NCI-H187 treated with DMSO at 0.1 percent for 48 hours (cell line): ENCODE measurements at places on chromosomes 1 and 21.

GRCh38 chr1:195597891-195598290 lies 1010.3 kb downstream of the KCNT2 start:
- no peak for DNase-seq

GRCh38 chr1:29825274-29825940 lies 589.1 kb downstream of the PTPRU start:
- no peak for DNase-seq

- no peak for DNase-seq
Measured at GRCh38 chr1:32981003-32981901, 16.6 kb upstream of the RNF19B start.

GRCh38 chr1:77498918-77499317 lies 183.5 kb downstream of the ZZZ3 start:
- no peak for DNase-seq

DNA sequence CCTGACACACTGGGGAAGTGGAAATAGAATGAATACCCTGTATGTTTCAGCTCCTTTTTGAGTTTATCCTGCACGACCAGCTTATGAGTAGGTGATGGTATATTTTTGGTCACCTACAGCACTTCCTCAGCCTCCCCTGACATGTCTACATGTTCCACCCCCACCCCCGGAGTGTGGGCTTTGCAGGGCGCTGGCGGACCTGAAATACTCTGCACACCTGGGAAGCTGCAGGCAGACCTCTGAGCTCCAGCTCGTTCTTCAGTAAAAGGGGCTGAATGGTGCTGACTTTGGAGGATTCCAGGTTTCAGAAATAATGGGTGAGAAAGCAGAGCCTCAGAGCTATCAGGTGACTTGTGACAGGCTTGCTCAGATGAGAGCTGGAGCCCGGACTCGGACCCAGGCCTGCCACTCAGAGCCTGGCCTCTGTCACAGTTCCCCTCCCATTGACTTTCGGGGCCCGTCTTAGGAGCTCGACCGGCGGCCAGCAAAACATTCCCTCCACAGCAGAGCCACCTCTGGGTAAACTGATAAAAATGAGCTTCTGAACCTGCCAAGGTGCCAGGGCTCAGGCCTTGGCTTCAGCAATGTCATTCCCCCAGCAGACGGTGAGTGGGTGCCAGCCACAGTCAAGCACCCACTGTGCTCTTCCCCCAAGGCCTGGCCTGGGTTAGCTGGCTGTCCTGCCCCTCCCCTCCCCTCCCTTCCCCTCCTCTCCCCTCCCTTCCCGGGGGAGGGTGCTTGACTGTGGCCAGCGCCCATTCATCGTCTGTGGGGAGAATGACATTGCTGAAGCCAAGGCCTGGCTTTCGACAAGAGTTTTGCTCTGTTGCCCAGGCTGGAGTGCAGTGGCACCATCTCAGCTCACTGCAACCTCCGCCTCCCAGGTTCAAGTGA lies 30.1 kb downstream of the DOP1B start:
- DNase-seq = no peak

DNA sequence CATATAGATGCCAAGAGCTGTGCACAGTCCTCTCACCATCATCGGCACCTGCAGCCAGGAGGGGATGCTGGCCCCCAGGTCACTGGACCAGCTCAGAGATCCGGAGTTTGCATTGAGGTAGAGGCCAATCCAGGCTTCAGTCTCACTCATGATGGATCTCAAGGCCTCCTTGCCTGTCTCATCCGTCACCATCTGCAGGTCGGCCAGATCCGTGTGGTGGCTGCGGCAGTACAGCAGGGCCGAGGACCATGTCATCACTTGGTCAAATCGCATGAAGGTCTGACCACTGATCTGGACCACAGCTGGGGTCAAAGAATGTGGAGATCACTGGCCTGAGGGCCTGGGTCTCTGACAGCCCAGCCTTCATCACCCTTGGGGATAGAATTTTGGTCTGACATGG lies 6.6 kb downstream of the CLEC20A start:
- no peak for DNase-seq

DNA sequence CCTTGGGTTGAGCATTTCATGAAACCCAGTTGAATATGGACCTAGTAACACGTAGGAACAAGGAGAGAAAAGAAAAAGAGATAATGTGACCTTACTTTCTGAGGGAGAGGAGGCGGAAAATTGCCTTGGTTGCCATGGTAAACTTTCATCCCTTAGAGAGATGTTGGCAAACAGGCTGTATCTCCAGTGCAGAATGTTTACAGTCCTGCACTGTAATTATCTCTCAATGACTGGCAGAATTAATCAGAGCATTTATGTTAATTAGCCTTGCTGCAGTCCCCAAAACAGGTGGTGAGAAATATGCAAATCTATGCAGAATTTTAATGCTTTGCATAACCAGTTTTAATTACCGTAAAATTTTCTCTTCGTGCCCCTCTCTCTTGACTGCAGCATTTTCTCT lies 147.3 kb downstream of the CD247 start:
- DNase-seq = no peak

- DNase-seq = no peak
Measured at GRCh38 chr1:191852907-191853306, 305.4 kb upstream of the RGS18 start.

GRCh38 chr21:43645136-43645891 lies 14.0 kb downstream of the HSF2BP start:
- DNase-seq = no peak

GRCh38 chr1:241507189-241507863 lies 12.2 kb downstream of the FH start:
- no peak for DNase-seq

DNA sequence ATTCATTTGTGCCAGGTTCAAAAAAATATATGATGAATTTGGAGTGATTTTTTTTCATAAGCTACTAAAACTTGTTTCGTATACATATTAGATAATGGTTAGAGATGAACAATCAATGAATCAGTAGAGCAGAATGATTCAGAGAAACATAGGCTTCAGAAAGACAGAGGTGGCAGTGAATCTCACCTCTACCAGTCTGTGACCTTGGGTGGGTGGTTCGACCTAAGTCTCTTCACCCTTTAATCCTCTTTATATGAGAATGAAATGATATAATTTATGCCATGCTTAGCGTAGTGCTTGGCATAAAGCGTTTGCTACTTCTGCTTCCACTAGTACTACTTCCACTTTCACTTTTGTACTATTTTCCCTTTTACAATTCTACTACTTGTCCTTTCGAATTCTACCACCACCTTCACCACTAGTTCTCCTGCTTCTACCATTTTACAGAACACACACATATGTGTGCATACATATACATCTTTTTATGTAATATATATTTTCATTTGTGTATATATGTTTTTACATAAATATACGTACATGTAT lies 45.1 kb downstream of the FYB2 start:
- no peak for DNase-seq

- DNase-seq = no peak
Measured at GRCh38 chr1:201643835-201644104, 104.8 kb downstream of the NAV1 start.
